Prostate gland (tissue), 2 donors: ENCODE measurements at places on chromosomes 11 and 22.
A peak's percentile ranks its signal among the peaks of the same experiment; 100 is the strongest.

GRCh38 chr11:65558002-65558929 is at the start of gene LTBP3:
Gene LTBP3, minus strand, starts transcription at chr11:65558359. Its CDS starts 400 bp downstream, at chr11:65557959.
- DNase-seq = peak; percentile 70

GRCh38 chr22:47601666-47602065 is 839.2 kb downstream of the TBC1D22A start:
- DNase-seq = no peak

DNA sequence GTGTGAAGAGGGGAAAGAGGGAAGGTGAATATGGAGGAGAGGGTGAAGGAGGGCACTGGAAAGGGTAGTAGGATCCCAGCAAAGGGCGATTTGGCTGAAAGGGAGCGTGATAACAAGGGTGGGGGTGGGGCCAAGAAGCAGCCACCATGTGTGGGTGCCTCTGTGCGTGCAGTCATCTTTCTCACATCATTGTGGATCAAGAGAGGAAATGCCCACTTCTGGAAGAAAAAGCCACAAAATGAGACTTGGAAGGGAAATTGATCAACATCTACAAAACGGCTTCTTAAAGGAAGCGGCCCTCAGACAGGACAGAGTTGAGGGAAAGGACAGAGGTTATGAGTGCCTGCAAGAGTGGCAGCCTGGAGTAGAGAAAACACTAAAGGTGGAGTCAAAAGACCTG is 1.2 kb upstream of the CXCR5 start:
- no peak for DNase-seq

- no peak for DNase-seq
Observed at GRCh38 chr11:110984147-110984546, 261.4 kb upstream of the POU2AF2 start.

DNA sequence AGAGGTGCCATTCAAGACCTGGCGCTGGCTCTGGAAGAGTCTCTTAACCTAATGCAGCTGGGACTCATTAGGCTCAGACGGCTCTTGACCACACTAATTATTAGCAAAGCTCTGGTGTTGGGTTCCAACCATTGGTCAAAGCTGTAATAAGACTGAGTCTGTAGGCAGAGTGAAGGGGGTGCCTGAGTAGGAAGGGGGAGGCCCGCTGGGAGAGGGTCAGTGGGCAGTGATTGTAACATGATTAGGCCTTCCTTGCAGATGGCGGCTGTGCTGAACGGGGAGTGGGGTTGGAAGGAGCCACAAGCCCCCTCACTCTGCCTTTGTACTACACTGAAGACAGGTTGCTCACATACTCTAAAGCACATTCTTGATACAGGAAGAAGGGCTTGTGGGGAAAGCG is 5.2 kb downstream of the SRPRA start:
- DNase-seq = no peak

DNA sequence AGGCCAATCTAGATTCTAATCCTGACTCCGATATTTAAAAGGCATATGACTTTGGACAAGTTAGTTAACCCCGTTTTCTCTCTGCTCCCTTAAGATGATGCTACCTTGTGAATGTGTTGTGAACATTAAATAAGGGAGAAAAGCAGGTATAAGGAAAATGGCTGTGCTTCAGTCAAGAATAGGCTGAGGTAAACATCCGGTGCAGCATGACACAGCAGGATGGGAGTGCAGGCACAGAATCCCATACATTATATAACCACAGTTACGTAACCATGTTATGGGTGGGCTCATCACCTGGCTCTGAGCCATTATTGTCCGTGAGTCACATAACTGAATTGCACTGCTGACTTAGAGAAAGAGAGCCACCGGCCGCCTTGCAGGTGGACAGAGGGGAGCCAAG is 382.2 kb upstream of the ANO5 start:
- no peak for DNase-seq

GRCh38 chr11:13215149-13215548 is 62.4 kb upstream of the BMAL1 start:
- DNase-seq = no peak

GRCh38 chr11:129946256-129946655 is 50.9 kb upstream of the NFRKB start:
- DNase-seq = no peak

DNA sequence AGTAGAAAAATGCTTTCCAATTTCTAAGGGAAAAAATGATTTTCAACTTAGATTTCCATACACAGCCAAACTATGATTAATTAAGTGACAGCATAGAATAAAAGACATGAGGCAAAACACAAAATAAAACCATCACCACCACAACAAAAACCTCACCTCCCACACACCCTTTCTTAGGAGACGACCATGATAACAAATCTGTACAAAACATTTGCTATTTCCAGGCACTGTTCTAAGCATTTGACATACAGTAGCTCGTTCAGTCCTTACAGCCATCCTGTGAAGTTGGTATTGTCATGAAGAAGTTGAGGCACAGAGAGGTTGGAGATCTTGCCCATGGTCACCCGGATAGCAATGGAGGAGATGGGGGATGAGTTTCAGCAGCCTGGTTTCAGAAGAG is 8.7 kb downstream of the SPI1 start:
- DNase-seq = no peak

DNA sequence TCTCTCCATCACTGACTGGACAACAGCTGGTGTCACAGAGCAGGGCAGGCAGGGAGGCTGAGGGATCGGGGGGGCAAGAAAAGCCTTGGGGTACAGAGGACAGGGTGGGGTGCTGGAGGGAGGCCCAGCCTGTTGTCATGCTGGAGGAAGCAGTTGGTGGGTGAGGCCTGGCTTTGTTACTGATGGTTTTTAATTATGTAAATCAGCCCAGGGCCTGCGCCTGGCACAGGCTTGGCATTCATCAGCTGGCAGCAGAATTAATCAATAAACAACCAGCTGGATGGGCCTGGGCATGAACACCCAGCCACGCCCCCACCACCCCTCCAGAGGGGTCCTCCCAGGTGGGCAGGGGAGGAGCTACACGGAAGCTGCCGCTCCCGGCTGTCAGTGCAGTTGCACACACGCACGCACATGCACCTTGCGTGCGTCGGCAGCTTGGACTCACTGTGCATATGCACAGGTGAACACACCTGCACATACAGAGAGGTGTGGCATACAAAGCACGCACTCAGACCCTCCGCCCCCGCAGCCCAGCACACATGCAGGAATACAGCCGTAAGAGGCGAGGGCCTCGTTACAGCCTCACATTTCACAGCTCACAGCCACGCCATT is 21.3 kb upstream of the ELFN2 start:
- no peak for DNase-seq

GRCh38 chr22:50305923-50306566 is 1.4 kb downstream of the PLXNB2 start:
- DNase-seq = peak; percentile 93

DNA sequence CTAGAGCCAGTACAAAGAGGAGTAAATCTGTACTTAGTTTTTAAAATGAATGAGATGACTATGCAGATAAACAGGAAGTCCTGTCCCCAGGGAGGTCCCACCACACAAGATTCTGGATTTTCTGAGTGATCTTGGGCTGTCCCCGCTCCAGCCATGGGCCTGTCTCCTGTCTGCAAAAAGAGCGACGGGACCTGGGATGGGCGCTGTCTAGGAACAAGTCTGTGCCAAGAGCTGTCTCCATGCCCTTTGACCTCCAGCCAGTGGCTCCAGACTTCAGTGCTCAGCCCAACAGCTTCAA is 6.0 kb downstream of the CSNK1E start:
- DNase-seq = no peak

GRCh38 chr11:119673759-119674336 is 55.2 kb downstream of the NECTIN1 start:
- no peak for DNase-seq

GRCh38 chr22:20728523-20729190 is 45.3 kb upstream of the SERPIND1 start:
- no peak for DNase-seq

- no peak for DNase-seq
Observed at GRCh38 chr11:28559492-28559891, 451.3 kb downstream of the METTL15 start.

DNA sequence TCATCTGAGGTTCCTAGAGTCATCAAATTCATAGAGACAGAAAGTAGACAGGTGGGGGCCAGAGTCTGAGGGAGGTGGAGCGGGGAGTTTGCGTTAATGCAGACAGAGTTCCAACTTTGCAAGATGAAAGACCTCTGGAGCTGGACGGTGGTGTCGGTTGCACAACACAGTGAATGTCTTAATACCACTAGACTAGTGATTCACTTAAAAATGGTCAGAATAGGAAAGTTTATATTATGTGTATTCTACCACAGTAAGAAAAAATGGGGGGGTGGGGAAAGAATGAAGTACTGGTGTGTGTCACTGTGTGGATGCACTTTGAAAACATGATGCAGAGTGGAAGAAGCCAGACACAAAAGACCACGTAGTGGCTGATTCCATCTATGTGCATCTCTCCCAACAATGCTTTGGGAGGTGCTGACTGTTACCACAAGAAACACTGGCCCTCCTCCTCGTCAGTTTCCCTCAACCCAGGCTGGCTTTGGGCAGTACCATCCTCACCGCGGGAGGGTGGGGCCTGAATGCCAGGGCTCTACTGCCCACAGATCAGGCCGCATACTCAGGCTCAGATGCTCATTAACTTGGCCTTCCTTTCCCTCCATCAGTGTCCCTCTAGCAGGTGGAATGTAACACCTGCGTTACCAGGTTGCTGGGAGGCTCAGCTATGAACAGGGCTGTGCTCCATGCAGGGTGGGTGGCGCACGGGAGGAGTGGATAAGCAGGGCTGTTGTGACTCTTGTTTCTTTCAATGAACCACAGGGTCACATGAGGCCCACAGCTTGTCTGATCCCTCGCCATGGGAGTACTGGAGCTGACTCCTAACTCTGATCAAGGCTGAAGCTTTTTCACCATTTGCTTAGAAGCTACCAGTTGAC is 297.0 kb downstream of the CTTN start:
- no peak for DNase-seq

DNA sequence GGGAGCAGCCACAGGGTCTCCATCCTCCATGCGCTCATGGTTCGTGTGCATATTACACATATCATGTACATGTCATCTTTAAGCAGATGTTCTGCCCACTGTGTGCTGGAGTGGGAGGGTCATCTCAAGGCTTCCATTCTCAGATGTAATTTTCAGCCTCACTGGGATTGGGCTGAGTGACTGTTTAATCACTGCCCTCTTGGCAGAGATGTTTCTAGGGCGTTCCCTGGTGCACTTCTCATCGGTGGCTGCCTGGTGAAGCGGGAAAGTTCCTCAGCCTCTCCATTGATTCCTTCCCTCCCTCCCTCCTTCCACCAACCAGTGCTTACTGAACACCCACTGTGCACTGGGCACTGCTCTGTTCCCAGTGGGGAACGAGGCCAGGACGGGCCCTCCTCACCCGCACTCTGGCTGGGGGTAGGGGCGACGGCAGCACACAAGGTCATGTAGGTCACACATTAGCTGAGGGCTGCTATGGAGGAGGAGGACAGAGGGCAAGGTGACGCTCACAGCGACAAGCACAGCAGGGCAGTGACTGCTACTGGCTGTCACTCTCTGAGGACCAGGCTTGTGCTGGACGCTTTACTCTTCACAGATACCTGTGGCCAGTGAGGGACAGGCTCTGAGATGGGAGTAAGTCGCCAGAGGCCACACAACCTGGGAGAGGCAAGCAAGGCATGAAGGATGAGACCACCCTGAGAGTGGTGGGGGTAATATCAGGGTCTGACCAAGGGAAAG is 22.9 kb downstream of the GNAZ start:
- DNase-seq = no peak

GRCh38 chr11:70825893-70826540 is 426.4 kb downstream of the SHANK2 start:
- DNase-seq = no peak

GRCh38 chr11:77710358-77710757 is 72.8 kb upstream of the CLNS1A start:
- DNase-seq = no peak

DNA sequence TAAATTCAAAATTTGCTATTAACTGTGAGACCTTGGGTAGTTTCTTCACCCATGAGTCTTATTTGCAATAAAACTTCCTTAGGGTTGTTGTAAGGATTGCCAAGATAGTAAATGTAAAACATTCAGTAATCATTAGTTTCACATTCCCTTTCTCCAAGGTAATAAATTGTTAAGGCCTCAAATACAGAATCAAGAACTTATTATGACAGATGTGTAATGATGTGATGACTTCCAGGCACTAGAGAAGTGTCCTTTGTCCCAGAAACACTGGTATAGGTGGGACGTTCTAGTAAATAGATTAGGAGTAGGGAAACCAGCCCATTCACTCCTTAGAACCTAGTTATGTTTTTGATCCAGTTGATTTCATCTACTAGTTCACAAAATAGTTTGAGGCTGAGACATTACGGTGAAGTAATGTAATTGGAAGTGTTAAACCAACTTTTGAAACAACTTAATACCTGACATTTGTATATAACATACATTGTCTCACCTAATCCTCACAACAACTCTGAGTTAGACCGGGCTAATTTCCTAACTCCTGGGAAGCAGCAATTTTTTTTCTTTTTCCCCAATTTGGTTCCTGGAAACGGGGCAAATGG is 25.5 kb downstream of the CTNND1 start:
- DNase-seq = no peak

DNA sequence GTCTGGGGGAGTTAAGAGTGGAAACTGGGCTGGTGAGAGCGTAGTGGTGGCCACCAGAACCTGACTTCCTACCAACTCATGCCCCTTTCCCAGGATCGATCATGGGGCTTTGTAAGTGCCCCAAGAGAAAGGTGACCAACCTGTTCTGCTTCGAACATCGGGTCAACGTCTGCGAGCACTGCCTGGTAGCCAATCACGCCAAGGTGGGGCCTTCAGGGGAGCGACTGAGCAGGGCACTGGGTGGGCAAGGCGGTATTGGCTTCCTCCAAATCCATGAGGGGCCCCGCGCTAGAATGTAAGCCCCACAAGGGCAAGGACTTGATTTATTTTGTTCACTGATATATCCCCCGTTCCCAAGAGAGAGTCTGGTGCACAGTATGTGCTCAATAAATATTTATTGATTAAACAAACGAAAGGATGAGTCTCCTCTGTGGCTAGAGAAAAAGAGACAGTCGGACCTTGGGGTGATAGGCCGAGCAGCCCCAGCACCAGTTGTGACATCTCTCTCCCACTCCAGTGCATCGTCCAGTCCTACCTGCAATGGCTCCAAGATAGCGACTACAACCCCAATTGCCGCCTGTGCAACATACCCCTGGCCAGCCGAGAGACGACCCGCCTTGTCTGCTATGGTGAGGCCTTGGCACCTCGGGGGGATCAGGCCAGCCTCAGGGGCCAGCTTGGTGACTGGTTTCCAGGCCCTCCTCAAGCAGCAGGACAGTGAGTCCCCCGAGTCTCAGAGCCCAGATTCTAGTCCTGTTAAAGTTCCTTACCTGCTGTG is 765 bp downstream of the ZFPL1 start:
- no peak for DNase-seq

DNA sequence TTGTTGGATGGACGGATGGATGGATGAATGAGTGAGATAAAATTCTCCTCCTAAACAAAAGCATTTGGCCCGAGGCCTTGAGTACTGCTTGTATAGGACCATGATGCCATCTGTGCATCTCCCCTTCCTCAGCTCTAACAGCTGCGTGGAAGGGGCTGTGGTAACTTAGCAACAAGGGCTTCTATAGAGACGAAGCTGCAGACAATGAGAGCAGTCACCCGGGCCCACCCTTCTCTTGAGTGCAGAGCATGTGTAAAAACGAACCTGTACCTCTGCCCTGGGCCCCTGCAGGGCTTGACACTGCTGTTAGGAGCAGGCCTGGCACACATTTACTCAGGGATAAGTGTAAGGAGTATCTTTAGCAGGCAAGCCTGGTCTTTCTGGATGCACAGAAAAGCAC is 391.5 kb downstream of the CADM1 start:
- DNase-seq = no peak
